Fibroblast of skin of right quadriceps (primary cell): ENCODE measurements at places on chromosomes 5 and 9.

DNA sequence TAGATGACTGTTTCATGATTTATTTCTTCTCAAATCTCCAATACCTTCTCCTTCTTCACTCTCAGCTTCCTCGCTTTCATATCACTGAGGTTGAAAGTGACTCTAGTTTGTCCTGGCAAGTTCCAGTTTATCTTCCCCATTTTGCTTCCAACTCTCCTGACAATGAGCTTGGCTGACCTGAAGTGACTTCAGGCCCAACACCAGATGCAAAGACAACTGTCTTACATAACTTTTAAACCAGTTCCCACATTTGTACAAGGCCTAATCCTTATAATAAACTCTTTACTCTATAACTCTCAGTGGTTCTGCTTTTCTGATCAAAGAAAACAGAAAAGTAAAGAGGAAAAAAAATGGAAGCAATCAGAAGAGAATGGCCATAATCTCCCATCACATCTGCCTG lies 22.0 kb downstream of the GNG10 start:
- no peak for DNase-seq

DNA sequence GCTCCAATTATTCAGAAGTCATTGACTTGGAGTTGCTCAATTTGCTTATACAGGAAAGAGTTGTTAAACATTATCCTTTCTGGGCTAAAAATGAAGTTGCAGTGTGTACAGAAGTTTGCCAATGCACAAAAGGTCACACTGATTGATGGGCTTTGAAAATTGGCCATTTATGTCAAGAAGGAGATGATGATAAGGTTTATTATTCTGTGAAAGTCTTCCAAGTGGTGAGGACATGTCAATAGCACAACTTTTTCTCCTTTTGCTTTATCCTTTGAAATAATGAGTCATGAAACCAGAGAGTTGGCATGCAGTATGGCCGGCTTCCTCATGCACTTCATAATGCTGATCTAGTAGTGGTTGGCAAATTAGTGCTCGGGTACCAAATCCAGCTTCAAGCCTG lies 848.5 kb upstream of the WWC1 start:
- DNase-seq, result peak; percentile 42

DNA sequence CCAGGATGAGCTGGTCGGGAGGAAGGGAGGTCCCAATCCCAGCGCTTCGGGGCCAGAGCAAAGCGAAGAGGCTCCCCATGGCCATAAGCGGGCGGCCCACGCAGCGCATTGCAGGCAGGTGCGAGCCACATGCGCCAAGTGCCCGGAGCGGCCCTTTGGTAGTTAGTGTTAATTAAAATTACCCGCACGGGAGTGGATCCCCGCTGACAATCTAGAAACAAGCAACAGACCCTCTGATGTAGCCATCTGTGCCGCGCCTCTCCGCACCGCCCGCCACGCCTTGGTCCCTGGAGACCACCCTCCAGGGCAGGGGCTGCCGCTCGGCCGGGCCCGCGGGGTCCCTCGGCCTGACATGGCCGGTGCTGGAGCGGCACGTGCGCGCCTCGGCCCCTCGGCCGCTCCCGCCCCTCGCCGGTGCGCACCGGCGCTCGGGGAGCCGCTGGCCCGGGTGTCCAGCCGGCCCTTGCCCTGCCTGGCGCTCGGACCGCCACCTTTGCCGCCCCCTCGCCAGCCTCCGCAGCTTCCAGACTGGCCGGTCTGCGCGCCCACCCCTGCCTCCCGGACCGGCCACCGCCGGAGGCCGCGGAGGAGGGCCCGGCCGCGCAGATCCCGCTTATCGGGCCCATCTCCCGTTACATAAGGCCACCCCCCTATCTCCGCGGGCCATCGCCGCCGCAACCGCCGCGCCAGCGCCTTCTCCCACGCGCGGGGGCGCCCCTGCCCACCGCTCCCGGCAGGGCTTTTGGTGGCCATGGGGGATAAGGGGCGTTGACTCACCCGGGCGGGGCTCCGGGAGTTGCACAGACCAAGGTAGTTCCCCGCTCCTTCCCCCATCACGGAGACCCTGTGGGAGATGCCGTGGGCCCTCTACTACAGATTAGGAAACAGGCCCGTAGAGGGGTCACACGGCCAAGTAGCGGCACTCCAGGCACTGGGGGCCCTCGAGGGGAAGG lies 1.9 kb upstream of the IL13 start:
- peak; percentile 41 for DNase-seq

DNA sequence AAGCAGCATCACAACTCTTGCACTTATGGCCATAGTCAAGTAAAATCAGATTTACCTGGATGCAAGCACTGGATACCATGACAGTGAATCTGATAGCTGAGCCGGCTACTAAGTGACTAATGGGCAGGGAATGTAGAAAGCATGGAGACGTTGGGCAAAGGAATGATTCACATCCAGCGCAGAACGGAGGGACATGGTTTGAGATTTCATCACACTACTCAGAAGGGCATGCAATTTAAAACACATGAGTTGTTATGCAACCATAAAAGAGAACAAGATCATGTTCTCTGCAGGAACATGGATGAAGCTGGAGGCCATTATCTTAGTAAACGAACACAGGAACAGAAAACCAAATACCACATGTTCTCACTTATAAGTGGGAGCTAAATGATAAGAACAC lies 169.1 kb upstream of the PIK3R1 start:
- DNase-seq, result peak; percentile 99

DNA sequence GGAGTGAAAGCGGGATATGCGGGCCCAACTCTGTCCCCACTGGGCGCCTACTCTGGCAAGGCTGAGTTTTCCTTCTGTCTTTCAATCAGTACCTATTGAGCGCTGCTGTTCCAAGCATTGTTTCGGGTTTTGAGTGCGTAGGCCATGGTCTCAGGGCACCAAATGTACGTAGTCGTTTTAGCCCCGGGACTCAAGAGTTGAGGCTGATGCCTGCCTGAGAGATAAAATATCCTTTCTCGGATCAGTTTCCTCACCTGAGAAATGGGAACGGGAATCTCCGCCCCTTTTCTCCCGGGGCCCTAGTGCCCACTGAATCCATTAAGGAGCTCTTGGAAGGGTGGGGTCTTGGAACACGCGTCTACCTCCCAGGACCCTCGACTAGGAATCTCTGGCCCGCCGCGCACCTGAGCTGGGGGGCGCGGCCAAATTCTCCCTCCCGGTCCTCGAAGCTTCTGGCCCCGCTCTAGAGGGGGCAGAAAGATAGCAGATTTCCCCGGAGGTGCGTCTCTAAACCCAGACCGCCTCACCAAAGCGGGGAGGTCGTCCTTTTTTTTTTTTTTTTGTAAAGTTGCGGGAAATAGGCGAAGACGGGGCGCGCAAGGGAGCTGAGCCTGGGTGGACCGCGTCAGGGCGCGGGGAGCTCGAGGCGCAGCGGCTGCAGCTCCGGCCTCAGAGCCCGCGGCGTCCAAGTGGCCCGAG lies 494 bp upstream of the CXXC5 start:
- no peak for DNase-seq

GRCh38 chr5:93603793-93604643 lies 21.0 kb downstream of the NR2F1 start:
- DNase-seq, result peak; percentile 19

DNA sequence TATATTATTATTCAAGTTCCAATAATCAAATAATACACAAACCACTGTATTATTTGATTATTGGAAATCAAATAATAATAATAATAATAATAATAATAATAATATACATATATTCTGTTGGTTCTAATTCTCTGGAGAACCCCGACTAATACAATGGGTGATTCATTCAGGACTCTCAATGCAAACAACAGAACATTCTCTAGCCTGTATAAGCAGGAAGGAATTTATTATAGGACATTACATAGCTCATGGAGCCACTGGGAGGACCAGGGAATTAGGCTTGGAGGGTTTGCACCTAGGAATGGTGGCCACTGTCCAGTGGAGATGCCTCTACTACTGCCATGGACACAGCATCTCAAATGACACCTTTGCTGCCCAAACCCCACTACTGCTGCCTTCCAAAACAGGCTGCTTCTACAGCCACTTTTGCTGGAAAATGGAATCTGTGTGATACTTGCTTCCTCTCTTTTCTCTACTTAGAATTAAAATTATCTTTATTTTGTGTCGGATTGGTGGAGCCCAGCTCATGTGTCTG lies 25.9 kb downstream of the PTGS1 start:
- no peak for DNase-seq

GRCh38 chr5:113081881-113082546 lies 105.4 kb downstream of the DCP2 start:
- DNase-seq, result peak; percentile 59

DNA sequence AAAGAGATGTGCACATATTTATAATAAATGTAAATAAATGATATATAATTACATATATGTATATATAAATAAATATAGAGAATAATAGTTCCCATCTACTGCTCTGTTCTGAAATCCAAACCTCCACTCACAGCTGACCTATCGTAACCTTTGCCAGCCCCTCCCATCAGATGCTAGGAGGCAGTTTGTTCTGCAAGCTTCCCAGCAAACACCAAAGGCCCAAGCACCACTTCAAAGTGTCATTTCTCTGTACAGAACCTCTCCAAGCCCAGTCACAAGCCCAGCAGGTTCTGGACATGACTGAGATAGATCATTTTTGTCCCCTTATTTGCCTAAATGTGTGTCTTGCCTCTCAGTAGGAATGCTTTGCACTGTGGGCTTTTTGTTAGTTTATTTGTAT lies 62.4 kb downstream of the MFAP3 start:
- no peak for DNase-seq

DNA sequence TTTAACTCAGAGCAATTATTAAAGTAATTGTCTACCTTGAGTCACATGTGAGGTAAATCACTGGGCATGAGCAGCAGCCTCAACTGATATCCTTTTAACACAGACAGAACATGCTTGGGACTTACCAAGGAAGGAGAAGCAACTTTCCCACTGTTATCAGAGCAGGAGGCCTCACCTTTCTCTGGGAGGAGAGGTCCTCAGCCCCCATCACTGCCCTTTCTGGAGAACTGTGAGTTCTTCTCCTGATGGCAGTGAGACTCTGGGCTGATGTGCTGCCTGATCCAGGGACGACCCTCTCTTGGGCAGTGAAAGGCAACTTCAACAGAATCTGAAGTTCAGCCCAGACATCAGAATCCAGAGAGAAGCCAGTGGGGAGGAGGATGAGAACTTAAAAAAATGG lies 343.4 kb upstream of the IRX1 start:
- no peak for DNase-seq

GRCh38 chr5:53032188-53032587 lies 43.0 kb downstream of the ITGA2 start:
- no peak for DNase-seq

GRCh38 chr5:149576021-149576420 lies 5.3 kb upstream of the ARHGEF37 start:
- DNase-seq, result no peak

DNA sequence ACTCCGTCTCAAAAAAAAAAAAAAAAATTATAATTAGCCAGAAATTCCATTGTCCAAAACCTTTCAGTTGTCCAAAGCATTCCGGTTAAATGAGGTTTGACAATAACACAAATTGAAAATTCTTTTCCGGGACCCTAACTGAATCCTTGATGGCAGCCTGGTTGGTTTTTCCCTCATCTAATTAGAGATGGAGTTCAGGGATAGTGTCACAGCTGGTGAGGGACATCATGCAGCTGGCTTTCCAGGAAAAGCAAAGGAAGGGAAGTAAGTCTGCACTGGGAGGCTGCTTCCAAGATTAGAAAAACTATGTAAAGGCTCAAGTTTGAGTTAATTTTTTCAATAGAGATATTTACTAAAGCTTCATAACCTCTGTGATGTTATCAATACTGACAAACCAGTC lies 195.4 kb downstream of the ADAMTS12 start:
- no peak for DNase-seq

DNA sequence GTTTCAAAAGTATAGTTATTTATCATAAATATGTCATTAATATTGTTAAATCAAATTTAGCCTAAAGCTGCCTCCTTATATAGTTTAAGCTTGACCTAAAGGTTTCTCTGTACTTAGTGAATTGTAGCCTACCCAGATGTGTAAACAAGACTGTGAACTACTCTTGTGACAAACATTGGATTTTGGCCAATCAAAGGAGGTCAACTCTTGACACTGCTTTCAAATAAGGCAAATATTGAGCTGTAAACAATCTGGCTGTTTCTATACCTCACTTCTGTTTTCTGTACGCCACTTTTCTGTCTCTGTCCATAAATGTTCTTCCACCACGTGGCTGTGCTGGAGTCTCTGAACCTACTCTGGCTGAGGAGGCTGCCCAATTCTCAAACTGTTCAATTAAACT lies 51.2 kb downstream of the FXN start:
- no peak for DNase-seq

DNA sequence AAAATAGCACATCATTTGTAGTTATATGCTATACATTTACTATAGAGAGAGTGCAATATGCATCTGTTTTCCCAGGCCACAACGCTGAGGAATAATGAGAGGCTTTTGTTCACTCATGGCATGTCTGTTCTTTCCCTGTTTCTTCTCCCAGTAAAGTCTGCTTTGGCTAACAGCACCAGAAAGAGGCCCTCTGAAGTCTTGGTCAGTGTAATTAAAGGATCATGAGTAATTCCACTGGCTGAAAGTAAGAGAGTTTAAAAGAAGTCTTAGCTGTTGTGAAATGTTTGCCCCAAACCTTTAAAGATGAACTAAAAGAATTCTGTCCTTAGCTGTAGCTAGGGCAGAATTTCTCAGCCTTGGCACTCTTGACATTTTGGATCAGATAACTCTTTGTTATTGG lies 228.8 kb downstream of the TLE4 start:
- DNase-seq, result no peak

DNA sequence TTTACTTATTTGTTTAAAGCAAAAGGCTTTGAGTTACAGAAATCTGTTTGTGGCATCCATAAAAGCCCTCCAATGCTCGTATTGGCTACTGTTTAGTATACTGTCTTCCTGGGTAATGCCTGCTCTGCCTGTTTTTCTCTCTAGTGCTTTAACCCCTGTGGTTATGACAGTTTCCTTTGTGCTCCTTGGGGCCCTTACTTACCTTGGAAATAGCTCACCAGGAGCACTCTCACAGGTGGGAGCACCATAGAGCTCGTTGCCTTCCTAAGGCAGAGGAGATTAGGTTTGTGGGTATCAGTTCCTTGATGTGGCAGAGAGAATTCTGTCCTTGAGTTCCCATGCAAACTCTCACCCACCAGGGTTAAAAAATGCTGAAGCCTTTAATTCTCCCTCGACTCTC lies 242.8 kb downstream of the CDH18 start:
- DNase-seq, result no peak

- no peak for DNase-seq
Observed at GRCh38 chr9:73162987-73163768, 11.5 kb downstream of the ANXA1 start.

- DNase-seq, result peak; percentile 51
Observed at GRCh38 chr5:72410688-72411295, 90.6 kb downstream of the PTCD2 start.

- DNase-seq, result no peak
Observed at GRCh38 chr5:147287110-147287509, 52.3 kb downstream of the STK32A start.

DNA sequence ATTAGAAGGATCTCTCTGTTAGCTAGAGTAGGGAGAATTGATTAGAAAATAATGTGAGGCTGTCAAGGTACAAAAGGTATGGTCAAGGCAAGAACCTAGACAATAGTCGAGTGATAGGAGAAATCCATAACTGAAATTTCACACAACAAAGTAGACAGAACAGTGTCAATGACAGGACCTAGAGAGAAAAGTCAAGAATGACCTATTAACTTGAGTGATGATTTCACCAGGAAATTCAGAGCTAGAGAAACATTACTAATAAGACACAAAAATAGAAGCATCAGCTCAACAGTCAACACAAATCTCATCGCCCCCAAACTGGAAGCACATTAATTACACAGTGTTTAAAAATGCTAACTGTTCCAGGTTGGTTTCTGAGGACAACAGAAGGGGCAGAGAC lies 532.4 kb downstream of the CDH10 start:
- no peak for DNase-seq

GRCh38 chr5:19880859-19881436 lies 107.1 kb downstream of the CDH18 start:
- DNase-seq, result no peak

GRCh38 chr5:43609752-43610151 lies 6.8 kb downstream of the NNT start:
- DNase-seq, result no peak
